Activated naive CD8-positive, alpha-beta T cell treated with anti-CD3 and anti-CD28 coated beads for 36 hours (primary cell): ENCODE measurements at places on chromosomes 7 and 10. TPM values are rescaled to one million over a fixed set of nuclear protein-coding genes. Genes with fewer than 3 reads are reported as not detected.
A peak's percentile ranks its signal among the peaks of the same experiment; 100 is the strongest.

DNA sequence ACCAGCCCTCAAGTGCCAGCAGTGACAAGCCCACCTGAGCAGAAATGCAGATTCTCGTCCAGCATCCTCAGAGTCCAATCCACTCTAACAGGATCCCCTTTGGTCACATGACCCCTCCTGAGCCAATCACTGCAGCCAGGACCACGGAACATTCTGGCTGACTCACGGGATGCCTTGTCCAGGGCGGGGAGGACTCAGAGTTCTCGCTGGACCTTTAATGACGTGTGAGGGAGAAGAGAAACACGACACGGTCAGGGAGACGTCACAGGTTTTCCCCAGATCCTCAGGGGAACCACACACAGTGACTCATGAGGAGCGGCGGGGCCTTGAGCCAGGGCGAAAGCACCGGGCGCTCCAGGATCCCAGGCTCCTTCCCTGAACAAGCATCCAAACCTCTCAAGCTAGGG, 155.7 kb downstream of the PTPRN2 start:
- peaks cover 4% of the 10 kb centered on the region for H3K4me1 ChIP-seq
- peaks cover 22% of the 10 kb centered on the region for H3K27me3 ChIP-seq
- no peak for DNase-seq
- H3K27ac ChIP-seq, result no peak overlapping the region

DNA sequence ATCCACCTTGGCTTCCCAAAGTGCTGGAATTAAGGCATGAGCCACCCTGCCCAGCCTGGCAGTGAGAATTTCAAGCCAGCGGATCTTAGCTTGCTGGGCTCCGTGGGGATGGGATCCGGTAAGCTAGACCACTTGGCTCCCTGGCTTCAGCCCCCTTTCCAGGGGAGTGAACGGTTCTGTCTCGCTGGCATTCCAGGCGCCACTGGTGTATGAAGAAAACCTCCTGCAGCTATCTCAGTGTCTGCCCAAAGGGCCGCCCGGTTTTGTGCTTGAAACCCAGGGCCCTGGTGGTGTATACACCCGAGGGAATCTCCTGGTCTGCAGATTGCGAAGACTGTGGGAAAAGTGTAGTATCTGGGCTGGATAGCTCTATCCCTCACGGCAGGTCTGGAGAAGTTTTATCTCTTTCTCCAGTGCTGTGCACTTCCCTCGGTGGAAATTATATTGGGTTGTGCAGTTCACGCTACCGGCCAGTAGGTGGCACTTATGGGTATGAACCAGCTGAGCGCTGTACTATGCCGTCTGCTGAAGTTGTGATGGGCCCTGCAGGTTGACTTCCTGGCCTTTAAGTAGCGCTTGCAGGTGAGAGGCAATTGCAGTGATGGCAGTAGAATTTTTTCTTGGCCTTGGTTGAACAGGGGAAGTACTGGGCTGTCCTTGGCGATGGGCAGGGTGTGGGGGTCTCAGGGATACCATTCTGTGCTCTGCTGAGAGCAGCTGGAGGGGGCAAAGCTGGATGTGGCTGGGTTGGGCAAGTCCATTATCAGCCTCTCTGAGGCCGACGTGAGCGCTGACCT, 138.0 kb upstream of the MTPN start:
- peak; percentile 45 for DNase-seq
- H3K4me3 ChIP-seq, result no peak overlapping the region
- H3K4me1 ChIP-seq, result peaks cover 2% of the 10 kb centered on the region
- no peak overlapping the region for H3K27ac ChIP-seq

DNA sequence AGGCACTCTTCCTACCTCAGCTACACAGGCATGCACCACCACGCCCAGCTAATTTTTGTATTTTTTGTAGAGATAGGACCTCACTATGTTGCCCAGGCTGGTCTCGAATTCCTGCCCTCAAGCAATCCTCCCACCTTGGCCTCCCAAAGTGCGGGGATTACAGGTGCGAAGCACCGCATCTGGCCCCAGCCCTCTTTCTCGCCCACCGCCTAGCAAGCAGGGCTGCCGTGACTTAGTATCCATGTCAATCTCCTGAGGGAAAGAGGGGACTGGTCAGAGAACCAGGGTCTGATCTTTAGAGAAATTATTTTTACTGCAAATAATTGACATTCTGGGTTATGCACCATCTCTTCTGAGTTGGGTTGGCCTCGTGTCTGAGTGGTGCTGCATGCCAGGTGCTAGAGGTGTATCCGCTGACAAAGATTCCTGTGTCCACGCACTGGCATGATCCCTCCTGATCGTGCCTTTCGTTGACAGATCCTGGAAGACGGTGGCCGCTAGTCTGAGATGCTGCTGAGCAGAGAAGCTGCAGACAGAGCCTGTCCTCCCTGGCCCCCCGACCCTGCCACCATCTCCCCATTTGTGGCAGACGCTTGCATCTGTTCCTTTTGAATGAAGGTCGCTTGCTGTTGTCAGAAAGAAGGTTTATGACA, 22.7 kb downstream of the WIPI2 start:
- peaks cover 6% of the 10 kb centered on the region for H3K4me1 ChIP-seq
- peaks cover 13% of the 10 kb centered on the region for H3K36me3 ChIP-seq
- no peak overlapping the region for H3K27ac ChIP-seq
- H3K4me3 ChIP-seq, result no peak overlapping the region
- no peaks in the 10 kb centered on the region for H3K27me3 ChIP-seq
- no peak for DNase-seq

DNA sequence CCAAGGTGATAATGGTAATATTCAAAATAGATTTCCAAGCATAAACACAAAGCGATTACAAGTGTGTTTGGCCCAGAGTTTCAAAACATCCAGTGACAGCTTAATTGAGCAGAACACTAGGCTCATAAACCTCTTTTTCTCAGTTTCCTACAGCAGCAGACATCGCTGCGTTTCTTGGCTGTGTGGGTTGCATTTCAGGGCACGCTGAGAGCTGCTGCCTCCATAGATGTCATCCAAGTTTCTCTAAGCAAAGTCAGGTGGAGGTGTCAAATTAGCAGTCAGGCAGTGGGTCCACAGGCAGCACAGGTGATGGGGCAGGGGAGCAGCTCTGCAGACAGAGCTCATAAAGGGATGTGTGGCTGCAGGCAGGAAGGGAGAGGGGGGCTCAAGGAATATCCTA, 50.5 kb upstream of the COL13A1 start:
- peaks cover 17% of the 10 kb centered on the region for H3K27me3 ChIP-seq
- DNase-seq, result no peak
- H3K4me3 ChIP-seq, result no peak overlapping the region
- H3K27ac ChIP-seq, result no peak overlapping the region
- H3K4me1 ChIP-seq, result peaks cover 2% of the 10 kb centered on the region

- H3K4me1 ChIP-seq, result peaks cover 4% of the 10 kb centered on the region
- no peak overlapping the region for H3K27ac ChIP-seq
- no peak overlapping the region for H3K4me3 ChIP-seq
Measured at GRCh38 chr10:62479523-62479922, 105.4 kb downstream of the ZNF365 start.

DNA sequence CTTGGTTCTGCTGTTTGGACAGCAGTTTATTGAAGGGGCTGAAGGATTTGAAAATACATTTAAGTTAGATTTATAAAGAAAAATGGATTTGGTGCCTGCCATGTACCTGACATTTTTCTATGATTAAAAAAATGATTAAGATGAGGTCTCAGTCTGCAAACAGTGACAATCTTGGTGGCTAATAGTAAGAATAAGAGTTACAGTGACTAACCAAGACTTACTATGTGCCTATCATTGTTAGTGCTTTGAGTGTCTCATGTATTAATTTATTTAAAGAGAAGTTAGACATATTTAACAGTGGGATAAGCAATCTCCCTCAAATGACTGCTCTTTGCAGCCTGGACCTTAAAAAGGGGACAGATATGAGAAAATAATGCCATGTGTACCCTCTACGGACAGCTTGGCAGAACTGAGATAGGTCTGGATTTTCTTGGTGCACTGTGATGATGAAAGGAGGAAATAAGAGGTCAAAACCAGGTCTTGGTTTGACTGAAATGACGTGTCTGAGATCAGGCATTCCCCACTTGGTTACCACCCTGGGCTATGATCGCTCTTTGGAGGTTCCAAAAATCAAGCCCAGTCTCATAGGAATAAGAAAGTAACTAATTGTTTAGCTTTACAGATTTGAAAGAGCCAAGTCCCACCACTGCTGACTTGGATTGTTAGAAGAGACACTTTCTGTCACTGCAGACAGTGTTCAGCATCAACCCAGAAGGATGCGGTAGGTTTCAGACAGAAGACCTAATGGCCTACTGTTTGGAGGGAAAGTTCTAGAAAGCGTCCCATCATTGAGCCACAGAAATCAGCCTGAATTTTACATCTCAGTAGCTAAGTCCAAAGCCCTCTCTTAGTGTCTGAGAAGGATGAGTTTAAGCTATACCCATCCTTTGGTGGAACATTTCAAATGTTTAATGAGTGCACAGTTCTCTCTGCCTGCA, 2.1 kb downstream of the CASP7 start:
- peaks cover 44% of the 10 kb centered on the region for H3K36me3 ChIP-seq
- H3K4me3 ChIP-seq, result peak overlapping the region; percentile 96
- H3K4me1 ChIP-seq, result peaks cover 41% of the 10 kb centered on the region
- peak overlapping the region; percentile 97 for H3K27ac ChIP-seq
- peak; percentile 59 for DNase-seq
- H3K27me3 ChIP-seq, result no peaks in the 10 kb centered on the region

DNA sequence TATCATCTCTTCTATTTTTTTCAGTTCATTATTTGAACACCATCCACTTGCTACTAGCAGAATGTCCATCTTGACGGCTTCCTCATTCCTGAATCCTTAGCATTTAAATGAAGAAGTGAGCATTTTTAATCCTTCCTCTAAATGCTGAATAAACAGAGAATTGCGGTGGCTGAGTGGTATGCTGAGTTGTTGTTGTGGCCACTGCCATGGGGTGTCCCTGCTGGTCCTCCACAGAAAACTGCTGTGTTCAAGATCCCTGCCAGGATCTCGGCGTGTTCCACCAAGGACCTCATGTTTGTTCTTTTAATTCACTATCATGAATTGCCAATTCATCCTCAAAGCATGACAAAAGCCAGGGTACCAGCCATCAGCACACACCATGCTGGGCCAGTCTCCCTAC, 48.9 kb upstream of the HABP2 start:
- H3K27me3 ChIP-seq, result peaks cover 13% of the 10 kb centered on the region
- H3K4me3 ChIP-seq, result no peak overlapping the region
- DNase-seq, result no peak
- no peak overlapping the region for H3K27ac ChIP-seq

DNA sequence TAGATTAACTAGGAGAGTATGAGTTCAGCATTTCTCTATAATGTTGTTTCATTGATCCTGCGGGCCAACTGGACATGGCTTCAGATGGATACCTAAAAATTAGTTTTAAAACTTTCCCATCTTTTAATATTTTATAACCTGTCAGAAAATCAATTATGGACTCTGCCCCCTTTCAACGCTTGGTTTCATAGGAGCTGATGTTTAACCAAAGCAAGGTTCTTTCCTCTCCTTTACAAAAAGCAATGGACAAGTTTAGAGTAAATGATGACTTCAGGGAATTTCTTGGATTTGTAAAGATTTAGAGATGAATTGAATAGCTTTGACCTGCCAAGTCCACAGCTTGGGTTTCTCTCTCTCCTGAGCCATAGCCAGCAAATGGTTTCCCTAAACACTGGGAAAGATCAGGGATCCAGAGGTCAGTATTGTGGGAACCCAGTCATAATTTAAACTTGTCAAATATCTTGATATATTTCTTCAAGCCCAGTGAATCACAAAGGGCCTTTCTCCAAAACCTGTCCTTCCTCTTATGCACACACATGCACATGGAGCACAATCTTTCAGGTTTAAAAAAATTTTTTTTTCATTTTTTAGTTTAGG, 177.1 kb downstream of the EVX1 start:
- H3K4me3 ChIP-seq, result no peak overlapping the region
- no peaks in the 10 kb centered on the region for H3K36me3 ChIP-seq
- no peaks in the 10 kb centered on the region for H3K4me1 ChIP-seq
- H3K27ac ChIP-seq, result no peak overlapping the region
- DNase-seq, result no peak

- no peaks in the 10 kb centered on the region for H3K36me3 ChIP-seq
- H3K27me3 ChIP-seq, result no peaks in the 10 kb centered on the region
- H3K4me3 ChIP-seq, result no peak overlapping the region
- DNase-seq, result no peak
Measured at GRCh38 chr10:70934701-70935100, 46.3 kb upstream of the PCBD1 start.

DNA sequence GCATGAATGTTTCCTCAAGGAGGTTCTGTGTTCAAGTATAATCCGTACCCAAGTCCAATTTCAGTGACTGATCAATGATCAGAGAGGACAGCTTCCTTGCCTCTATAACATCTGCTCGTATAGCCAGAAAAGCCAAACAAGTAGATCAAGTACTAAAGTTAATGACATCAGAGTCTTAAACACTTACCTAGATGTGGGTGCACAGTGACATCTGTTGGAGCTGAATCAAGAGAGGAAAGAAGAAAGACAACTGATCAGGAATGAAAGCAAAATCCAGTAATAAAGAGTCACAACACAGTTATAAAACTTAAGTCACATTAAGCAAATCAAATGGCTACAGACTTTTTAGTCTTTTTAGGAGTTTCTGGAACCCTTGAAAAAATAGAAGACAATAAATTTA, 236.5 kb downstream of the RELN start:
- no peaks in the 10 kb centered on the region for H3K4me1 ChIP-seq
- no peak overlapping the region for H3K4me3 ChIP-seq
- DNase-seq, result no peak
- H3K27ac ChIP-seq, result no peak overlapping the region

DNA sequence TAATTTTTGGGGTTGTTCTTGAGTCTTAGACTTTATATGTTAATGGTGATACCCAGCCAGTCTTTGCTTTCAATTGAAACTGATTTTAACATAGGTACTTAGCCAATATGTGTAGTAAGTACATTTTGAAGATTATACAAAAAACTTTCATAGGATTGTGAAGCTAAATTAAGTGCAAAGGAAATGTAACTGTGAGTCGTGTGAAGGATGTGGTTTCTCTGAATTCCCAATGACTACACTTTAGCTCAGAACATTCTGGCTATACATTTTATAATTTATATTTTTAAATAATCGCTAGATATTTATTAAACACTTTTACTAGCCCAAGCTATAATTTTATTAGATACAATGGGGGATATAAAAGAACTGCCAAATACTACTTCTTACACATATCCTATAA, 359.3 kb downstream of the PCLO start:
- H3K4me3 ChIP-seq, result no peak overlapping the region
- DNase-seq, result no peak

GRCh38 chr10:14616955-14617730, 157.6 kb downstream of the FAM107B start:
- H3K36me3 ChIP-seq, result no peaks in the 10 kb centered on the region
- peak overlapping the region; percentile 34 for H3K27ac ChIP-seq
- peak overlapping the region; percentile 9 for H3K4me3 ChIP-seq

DNA sequence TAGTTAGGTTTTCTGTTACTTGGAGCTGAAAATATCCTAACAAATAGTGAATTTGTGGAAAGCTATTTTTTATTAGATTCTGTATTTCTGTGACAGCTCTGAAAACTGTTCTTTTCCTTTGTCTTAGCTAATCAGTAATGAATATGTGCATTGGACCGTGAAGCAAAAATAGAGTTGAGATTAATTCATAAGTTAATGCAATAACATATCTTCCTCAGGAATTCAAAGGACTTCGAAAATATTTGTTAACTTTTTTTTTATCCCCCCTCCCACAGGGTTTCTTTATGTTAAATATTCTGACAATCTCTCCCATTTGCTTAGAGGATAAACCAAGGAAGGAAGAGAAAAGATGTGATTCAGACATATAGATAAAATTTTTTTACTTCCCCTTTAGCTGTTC, 101.4 kb downstream of the PODXL start:
- H3K36me3 ChIP-seq, result peaks cover 13% of the 10 kb centered on the region
- no peak overlapping the region for H3K27ac ChIP-seq
- H3K4me3 ChIP-seq, result no peak overlapping the region
- H3K27me3 ChIP-seq, result no peaks in the 10 kb centered on the region
- H3K4me1 ChIP-seq, result peaks cover 2% of the 10 kb centered on the region

The FAM13C gene
- not detected for total RNA-seq

The LOXL4 gene
- not detected for total RNA-seq

The KIF11 gene
- 55.6 TPM for total RNA-seq

The EGR2 gene
- total RNA-seq, result 53.2 TPM

The CNPY1 gene
- total RNA-seq, result not detected
